Activated CD4-positive, alpha-beta T cell treated with anti-CD3 and anti-CD28 coated beads, Interleukin-10, Interleukin-2, amounts not matched to agents 100 ng/mL and 50 ng/mL, durations not matched to agents 16 hours and 8 hours (primary cell): ENCODE measurements at places on chromosomes 4 and X.

DNA sequence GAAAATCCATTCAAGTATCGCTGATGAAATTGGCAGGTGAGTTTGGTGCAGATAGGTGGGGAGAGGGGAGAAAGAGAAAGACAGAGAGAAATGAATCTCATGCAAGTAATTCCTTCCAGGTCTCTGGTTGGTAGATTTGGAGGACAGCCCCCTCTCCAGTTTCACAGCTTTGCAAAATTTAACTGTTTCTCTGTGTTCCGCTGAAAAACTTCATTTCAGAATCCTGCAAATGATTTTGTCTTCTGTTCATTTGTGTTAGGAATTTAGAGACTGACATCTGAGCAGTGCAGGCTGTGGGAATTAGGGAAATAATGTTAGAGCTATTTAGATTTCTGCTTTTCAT, 328.5 kb downstream of the FBXW7 start:
- no peak for DNase-seq

DNA sequence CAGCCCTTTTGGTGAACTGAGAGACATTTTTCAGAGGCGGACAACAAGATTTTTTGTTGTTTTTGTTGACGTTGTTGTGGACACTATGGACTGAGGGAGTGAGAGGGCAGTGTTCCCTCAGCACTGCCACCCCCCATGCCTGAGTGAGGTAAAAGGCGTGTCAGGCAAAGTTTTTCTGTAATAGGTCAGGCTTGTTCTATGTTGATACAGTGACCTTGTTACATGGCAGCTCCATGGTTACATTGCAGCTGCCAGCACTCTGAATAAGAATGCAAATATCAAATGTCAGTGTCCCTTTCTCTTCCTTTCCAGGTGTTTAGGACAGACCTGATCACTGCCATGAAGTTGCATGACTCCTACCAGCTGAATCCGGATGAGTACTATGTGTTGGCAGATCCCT, 36.6 kb downstream of the JADE1 start:
- DNase-seq: no peak

DNA sequence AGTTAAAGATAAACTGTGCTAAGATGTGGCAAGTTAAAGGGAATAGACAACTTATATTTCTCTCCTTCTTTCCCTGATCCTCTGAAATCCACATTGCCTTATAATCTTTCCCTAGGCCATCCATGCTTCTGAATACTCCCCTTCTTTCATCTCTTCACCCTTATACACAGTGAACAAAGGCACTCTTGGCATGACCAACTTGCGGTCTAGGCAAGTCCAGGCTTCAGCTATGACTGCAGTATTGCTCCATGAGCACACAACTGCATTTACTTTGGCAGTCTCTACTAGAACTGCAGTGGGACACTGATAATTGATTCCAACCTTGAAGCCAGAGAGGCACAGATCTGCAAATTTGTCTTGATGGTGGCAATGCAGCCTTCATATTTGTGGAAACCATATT, 24.2 kb upstream of the UBA6 start:
- no peak for DNase-seq

DNA sequence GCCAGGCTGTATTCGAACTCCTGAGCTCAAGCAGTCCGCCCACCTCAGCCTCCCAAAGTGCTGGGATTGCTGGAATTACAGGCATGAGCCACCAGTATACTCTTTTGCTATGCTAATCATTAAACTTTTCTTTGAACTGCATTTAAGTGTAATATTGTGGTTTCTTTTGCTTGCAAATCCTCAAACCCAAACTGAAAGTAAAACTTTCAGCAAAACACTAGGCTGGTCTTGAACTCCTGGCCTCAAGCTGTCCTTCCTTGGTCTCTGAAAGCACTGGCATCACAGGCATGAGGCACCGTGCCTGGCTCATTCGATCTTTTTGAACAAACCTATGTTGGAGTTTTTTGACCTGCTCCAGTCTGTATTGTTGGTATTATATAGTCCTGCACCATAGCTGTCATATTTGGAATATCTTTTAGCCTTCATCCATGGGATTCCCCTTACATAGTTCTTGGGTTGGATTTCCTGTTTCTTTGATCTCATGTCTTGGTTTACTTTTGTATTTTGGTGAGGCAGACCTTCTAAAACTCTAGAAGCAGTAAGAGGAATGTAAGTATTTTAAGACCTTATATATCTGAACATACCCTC, 34.1 kb downstream of the MOB1B start:
- no peak for DNase-seq
